Fibroblast of mammary gland (primary cell): ENCODE measurements at places on chromosomes 6 and 20.

DNA sequence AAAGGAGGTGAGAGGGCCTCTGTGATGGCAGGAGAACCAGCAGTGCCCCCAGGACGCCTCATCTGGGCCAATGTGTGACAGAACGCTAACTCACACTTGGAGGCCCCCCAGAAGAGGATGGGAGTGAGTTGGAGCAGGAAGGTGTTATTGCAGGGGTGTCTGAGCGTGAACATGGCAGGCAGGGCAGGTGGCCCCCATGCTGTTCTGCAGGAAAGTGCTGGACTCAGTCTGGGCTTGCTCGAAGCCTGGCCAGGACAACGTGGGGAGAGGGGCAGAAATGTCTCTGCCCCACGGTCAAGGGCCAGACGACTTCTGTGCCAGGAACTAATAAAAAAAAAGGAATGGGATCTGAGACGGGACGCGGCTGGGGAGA is 931 bp upstream of the EBF4 start:
- no peak for DNase-seq

DNA sequence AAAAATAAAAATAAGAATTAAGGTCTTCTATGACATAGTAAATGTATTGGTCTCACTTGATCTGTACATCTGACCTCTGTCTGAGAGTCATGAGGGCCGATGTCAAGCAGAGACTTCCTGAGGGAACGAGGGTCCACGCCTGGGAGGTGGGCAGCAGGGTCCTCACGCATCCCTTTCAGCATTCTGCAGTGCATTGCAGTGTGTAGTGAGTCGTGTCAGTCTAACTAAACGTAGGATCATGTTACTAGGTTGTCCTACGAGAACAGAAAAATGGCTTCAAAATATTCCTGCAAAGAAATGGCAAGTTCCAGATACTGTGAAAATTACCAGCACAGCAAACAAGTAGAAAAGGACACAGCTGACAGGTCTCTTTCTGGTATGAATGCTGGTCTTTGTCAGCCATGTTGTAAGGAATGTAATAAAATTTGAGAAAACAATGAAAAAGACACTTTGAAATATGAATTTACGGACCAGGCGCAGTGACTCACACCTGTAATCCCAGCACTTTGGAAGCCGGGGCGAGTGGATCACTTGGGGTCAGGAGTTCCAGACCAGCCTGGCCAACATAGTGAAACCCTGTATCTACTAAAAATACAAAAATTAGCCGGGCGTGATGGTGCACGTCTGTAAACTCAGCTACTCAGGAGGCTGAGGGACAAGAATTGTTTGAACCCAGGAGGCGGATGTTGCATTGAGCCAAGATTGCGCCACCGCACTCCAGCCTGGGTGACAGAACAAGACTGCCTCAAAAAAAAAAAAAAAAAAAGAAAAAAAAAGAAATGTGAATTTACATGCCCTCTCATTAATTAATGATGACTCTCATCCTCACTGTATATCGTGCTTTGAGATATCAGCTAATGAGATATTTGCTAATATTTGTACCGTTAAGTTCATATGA is 2.4 kb upstream of the AHCY start:
- no peak for DNase-seq

GRCh38 chr6:45500924-45501816 is 123.4 kb upstream of the SUPT3H start:
- no peak for DNase-seq

GRCh38 chr6:36912586-36912985 is 26.8 kb downstream of the C6orf89 start:
- peak; percentile 91 for DNase-seq

GRCh38 chr20:24853916-24854315 is 95.2 kb upstream of the CST7 start:
- no peak for DNase-seq

GRCh38 chr6:7067305-7067704 is 40.5 kb upstream of the RREB1 start:
- no peak for DNase-seq

- DNase-seq: peak; percentile 69
Measured at GRCh38 chr6:87066449-87067333, 28.2 kb downstream of the CGA start.

DNA sequence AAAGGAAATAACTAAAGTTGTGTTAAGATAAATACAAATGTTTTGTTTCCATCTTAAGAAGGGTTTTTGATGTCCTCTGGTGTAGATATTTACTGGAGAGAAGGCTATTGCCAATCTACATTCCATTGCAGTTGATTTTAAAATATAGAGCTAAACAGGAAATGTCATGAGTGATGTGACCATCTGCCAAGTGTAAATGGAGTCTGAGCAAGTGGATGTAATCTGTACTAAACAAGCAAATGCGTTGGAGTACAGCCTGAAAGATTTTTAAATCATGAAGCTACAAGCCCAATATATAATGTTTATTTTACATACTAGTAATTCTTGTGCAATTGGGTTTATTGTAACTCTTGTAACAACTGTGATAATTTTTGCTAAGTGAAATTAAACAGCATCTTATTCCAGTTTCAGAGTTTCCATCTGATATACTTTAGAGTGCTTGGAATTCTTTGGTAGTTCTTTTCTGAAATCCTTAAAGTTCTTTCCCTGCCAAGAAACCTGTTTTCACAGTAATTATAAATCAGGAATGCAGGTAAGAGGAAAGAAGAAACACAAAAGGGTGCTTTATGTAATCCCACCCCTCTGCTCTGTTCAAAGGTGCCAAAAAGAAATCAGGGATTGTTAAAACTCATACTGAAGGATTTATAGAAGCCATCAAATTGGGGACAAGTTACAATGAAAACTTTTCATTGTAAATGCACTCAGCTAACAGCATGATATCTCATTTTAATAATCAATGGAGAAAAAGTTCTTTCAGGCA is 47.2 kb upstream of the FLRT3 start:
- DNase-seq: peak; percentile 5

DNA sequence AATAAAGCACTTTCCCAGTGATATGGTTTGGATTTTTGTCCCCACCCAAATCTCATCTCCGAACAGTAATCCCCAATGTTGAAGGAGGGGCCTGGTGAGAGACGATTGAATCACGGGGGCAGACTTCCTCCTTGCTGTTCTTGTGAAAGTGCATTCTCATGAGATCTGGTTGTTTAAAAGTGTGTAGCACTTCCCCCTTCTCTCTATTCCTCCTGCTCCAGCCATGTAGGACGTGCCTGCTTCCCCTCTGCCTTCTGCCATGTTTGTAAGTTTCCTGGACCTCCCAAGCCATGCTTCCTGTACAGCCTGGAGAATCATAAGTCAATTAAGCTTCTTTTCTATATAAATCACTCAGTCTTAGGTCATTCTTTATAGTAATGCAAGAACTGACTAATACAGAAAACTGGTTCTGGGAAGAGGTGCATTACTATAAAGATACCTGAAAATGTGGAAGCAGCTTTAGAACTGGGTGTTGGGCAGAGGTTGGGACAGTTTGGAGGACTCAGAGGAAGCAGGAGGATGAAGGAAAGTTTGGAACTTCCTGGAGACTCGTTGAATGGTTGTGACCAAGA is 7.4 kb downstream of the EPM2A start:
- DNase-seq: no peak

GRCh38 chr6:90202156-90202555 is 94.5 kb downstream of the BACH2 start:
- no peak for DNase-seq

DNA sequence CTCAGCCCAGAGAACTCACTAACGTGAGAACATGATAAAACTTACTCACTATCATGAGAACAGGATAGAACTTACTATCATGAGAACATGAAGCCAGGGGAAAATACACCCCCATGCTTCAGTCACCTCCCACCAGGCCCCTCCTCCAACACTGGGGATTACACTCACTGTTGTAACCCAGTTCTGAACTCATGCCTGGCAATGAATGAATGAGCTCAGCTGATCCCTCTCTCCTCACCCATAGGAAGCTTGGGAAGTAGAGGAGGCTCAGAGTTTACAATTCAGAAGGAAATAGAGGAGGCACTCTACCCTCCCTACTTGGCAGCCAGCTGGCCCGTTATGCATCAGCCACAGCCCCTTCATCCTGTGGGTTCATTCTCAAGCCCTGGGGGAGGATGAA is 102.5 kb downstream of the EYA2 start:
- no peak for DNase-seq

- DNase-seq: no peak
Measured at GRCh38 chr6:101907356-101908217, 514.1 kb downstream of the GRIK2 start.

DNA sequence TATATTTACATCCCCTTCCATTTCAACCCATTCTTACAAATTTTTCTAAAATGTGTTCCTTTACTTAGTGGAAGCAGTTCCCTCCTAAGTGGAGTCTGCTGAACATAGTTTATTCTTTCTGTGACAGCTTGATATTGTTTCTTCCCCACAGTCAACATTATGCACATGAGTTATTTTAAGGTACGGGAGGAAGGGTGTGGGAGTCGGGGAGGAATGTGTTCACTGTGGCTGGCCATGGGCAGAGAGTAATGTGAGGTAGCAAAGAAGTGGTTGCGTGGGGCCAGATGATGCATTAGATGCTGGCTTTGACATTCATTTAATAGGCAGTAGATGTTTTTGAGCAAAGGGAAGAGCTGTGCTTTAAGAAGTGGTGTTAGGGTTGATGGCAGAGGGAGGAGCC is 98.5 kb downstream of the ARMC2 start:
- peak; percentile 50 for DNase-seq

GRCh38 chr6:108959972-108960582 is 111.9 kb downstream of the ARMC2 start:
- DNase-seq: peak; percentile 68
